ENCODE measurements at places on chromosomes 16 and 17. TPM values are rescaled to one million over a fixed set of nuclear protein-coding genes. Genes with fewer than 3 reads are reported as not detected.
A peak's percentile ranks its signal among the peaks of the same experiment; 100 is the strongest.

DNA sequence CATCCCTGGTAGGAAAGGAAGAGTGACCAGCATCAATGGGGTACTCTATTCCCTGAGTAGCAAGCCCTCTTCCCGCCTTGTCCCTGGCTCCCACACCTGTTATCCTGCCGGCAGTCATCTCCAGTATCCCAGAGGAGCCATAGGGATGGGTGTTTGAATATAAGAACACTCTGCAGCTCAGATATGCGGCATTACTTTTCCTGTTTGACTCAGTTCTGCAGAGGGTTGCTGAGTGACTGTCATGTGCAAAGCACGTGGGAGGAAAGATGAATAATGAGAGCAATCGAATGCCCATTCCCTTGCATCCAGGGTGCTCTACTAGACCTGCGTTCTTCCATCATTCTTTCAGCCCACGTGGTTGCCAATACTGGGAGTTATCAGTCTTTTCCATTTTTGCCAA, 115.1 kb downstream of the PRKCB start:
- no peak for DNase-seq

DNA sequence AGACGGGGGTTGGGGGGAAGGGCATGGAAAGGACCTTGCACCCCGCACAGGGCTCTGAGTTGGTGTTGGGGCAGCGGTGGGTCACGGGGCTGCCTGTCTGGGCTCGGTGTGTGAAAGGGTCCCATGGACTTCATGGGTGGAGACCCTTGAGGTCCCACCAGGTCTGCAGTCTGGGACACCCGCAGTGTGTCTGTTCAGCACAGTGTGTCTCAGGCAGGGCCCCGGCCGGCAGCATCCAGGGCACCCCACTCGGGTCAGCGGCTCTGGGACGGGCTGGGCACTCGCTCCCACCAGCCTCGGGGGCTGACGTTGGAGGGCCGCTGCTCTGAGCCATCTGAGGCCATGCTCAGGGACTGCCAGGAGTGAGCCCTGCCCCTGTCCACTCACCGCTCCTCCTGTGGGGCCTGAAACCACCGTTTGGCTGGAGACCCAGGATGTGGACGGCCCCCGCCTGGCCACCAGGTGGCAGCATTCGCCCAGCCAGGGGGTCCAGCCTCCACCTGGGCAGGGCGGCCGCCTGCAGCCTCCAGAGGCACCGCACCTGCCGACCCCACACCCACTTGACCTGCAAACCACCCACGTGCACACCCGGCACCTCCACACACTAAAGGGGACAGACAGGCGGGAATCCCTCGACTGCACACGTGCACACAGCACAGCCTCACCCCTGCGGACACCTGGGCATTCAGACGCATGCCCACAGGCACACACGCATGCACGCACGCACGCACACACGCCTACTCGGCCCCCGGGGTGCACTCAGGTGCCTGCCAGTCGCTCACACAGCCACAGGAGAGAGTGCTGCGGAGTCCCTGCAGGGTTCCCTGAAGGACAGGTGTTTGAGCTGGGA, 10.1 kb upstream of the ZFPM1 start:
- DNase-seq = peak; percentile 67

GRCh38 chr16:14438256-14438655, 191.8 kb downstream of the PARN start:
- no peak for DNase-seq

DNA sequence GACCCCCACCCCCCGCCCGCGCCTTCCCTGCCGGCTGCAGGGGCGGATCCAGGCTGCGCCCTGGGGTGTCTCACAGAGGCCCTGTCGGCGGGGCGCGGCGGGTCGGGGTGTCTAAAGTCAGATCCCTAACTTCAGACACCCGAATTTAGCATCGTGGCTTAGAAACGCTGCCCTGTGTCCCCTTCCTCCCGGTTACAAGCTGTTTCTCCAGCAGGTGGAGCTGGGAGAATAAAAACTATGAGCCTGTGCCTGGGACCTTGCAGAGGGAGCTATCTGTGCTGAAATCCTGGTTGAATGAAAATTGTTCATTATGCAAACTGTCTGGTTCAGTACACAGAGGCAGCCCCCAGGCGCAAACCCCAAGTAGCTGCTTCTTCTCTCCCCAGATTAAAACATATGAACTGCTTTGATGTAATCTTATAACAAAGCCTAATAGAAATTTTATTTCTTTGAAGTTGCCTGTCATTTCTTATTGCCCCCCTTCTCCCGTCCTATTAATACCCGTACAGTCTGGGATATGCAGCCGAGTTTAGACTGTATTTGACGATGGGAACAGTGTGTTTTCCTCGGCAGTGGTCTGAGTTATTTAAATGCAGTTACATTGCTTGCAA, 79.0 kb downstream of the RPA1 start:
- peak; percentile 72 for DNase-seq

DNA sequence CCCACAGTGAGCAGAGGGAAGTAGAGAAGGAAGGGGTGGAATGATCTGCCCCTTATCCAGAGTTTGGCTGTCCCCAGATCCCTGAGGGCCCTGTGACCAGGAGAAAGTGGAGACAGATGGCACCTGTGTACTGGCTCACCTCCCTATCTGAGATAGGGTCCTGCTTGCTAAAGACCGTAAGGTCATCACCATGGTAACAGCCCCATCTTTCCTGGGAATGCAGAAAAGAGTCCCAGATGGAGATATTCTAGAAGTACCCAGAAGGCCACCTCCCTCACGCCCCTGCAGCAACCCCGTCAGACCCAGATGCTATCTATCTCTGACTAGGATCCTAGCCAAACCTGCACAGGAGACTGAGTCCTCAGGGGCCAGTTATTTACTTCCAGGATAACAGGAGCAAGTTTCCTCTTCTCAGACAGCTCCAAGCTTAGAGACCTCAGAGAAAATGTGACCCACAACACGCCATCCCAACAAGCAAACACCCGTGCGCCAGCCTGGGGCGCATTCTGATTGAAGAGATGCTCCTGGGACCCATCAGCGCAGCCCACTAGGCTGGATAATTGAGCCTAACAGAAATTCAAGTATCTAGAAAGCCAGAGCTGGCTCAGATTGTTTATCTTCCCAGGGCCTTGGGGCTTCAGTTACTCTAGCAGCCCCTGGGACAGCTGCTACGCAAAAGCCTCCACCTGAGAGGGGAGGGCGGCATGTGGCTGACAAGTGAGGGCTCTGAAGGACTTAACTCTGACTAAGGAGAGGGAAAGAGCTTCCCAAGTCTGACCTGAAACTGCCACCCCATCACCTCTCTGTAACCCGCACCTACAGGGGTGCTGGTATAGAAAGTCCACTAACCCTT, 1.9 kb downstream of the ORMDL3 start:
- DNase-seq = no peak

- DNase-seq = no peak
These were observed 90.5 kb upstream of the ZNF750 start for GRCh38 chr17:82930043-82930923.

- no peak for DNase-seq
These were observed 5.4 kb upstream of the BCAR1 start for GRCh38 chr16:75256696-75257343.

DNA sequence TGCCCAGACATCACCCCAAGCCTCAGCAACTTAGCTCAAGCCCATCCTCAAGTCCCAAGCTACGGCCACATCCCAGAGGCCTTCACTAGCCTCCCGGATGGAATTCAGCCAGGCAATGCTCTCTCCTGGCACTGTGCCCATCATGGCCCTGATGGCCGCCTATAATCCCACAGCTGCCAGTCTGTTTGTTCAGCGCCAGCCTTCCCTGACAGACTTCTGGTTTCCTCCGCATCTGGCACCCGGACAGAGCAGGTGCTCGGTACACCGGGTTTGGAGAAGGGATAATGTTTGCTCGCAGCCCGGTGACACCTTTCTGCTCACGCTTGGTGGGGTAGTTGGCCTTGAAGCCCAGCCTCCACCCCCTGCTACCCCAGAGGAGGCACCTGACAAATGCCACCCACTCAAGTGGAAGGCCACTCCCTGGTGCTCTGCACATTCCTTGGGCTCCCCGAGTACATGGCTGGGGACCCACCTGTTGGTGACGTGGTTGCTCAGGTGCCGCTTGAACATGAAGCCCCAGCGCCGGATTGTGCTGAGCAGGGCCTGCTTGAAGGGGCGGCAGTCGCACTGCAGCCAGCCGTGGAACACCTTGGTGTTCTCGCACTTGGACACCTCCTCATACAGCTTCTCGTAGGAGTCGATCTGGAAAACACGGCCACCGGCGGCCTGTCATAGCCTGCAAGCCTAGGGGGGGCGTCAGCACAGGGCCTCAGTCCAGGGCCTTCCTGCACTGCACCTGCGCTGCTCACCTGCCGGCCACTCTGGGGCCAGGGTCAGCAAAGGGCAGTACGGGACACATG, 47.1 kb downstream of the DNAH17 start:
- peak; percentile 24 for DNase-seq

DNA sequence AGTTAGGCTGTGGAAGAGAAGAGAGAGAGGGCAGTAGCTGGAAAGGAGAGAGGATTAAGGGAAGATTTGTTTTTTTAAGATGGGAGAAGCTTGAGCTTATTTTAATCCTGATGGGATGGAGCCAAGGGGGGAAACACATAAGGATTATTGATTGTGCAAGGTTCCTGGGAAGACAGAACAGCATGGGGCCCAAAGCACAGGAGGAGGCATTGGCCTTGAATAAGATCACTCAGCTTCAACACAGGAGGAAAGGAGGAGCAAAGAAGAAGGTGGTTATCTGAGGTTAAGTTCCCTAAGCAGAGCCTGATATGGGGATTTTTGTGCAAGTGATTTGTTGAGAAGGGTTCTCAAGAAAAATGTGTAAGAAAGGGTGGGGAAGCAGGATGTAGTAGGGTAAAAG, 169.8 kb downstream of the ABCC12 start:
- DNase-seq = no peak

GRCh38 chr17:51585514-51586104, 325.3 kb downstream of the UTP18 start:
- DNase-seq = no peak

- DNase-seq = no peak
These were observed 90.0 kb upstream of the TBX2 start for GRCh38 chr17:61309362-61310256.

DNA sequence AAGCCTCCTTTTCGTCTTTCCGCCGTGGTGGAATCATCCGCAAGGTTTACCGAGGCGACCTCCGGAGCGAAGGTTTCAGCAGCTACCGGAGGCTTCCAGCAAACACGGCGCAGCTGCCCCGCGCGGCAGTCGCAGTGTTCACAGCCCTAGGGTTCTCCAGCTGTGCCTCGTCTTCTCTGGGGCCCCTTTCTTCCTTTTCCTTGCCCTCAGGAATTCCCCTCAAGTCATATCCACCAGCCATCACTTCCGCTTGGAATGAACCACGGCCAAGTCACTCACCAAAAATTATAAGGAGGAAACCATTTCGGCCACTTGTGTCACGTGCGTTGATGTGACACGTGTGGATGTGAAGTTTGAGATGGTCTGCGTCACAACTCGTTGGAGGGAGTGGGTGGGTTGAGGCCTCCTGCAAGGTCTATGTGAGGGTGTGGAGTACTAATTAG, 636 bp upstream of the ERN1 start:
- DNase-seq = no peak

- DNase-seq = no peak
These were observed 34.3 kb upstream of the RBFOX3 start for GRCh38 chr17:79645022-79645776.

The C17orf113 gene
- 1.8 TPM for polyA plus RNA-seq

The MYH8 gene
- 3,387 TPM for polyA plus RNA-seq

Data from hindlimb muscle (tissue), 1 donor.